M059J (cell line): ENCODE measurements at places on chromosomes 5 and 9.

GRCh38 chr9:125690679-125691078 is 16.3 kb downstream of the MAPKAP1 start:
- DNase-seq, result no peak

DNA sequence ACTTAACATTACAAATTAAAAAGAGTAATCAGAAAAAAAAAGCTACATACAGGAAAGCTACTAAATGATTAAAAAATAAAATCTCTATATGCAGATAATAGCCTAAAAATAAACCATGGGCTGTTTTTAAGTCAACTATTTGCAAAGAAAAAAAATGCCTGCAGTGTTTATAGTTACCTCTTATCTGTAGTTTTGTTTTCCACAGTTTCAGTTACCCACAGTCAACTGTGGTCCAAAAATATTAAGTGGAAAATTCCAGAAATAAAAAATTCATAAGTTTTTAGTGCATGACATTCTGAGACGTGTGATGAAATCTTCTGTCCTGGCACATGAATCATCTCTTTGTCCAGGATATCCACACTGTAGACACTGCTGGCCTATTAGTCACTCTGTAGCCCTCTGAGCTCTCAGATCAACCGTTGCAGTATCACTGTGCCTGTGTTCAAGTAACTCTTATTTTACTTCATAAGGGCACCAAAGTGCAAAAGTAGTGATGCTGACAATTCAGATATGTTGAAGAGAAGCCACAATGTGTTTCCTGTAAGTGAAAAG is 59.2 kb downstream of the PRELID2 start:
- peak; percentile 89 for DNase-seq

GRCh38 chr9:127455324-127455992 is 4.1 kb downstream of the LRSAM1 start:
- DNase-seq, result peak; percentile 16

- no peak for DNase-seq
Observed at GRCh38 chr5:177598477-177598876, 1.5 kb upstream of the B4GALT7 start.

GRCh38 chr5:77867194-77867691 is 91.1 kb upstream of the TBCA start:
- peak; percentile 28 for DNase-seq

DNA sequence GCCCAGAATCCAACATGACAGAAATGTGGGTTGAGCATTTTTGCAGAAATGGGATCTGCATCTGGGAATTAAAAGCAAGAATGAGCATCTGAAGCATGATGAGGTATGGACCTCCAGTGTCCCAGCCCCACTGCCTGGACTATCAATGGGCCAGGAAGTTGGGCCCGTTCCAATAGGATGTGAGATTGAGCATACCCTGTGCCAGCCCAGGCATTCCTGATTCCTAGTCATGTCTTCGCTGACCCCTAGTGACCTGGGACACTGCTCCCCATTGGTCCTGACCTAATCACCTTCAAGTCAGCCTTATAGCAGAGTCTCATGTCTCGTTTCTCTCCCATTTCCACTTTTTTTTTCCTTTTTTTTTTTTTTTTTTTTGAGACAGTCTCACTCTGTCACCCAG is 197.4 kb upstream of the IRX2 start:
- no peak for DNase-seq

DNA sequence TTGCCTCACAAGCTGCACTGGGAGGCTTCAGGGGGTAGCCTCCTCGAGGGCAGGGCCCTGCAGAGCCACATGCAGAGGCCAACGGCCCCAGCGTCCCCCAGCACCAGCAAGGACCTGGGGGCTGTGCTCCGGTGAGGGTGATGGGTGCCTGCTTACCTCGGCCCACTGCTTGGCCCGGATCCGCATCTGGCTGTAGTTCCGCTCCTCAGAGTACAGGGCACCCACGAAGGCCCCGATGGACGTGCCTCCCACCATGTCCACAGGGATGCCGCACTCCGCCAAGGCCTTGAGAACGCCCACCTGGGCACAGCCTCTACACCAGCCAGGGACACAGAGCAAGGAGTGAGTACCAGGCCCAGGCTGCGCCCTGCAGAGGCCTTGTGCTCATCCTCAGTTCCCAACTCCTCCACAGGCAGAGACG is 8.0 kb upstream of the NSMF start:
- no peak for DNase-seq

GRCh38 chr5:132690156-132690555 is 16.4 kb downstream of the IL4 start:
- DNase-seq, result no peak

DNA sequence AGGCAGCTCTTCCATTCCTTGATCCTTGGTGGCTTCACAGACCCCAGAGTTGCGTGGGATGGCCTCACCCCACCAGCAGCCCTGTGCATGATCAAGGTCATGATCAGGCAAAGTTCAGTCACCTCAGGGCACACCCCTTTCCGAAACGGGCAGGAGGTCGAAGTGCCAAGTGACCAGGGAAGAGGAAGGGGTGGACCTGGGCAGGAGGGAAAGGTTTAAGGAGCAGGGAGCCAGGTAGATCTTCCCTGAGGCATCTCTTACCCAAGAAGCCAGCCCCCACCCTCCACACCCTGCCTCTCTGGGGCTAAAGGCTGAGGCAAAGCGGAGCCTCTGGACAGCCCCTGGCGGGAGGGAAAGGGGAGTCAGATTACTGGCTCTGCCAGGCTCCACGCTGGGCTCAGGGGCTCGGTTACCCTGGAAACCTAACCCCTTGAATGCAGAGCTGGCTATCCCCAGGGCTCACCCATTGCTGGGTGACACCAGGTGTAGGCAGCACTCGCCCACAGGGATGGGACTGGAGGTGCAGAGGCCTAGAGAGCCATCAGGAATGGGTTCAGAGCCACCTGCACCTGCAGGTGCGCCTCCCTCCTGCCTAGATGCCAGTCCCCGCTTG is 3.6 kb downstream of the MGAT4B start:
- DNase-seq, result no peak

GRCh38 chr5:86999951-87000350 is 267.7 kb upstream of the RASA1 start:
- no peak for DNase-seq

GRCh38 chr5:84602371-84602771 is 217.7 kb upstream of the EDIL3 start:
- DNase-seq, result peak; percentile 10

GRCh38 chr9:4666042-4666699 is at the start of gene SPATA6L:
TSS of gene SPATA6L (minus strand) at chr9:4666480. CDS start at chr9:4666250, 230 bp downstream.
- DNase-seq, result peak; percentile 67

- DNase-seq, result peak; percentile 80
Observed at GRCh38 chr5:68544648-68545552, 329.3 kb downstream of the PIK3R1 start.

GRCh38 chr9:31304576-31304975 is 1079.9 kb upstream of the ACO1 start:
- DNase-seq, result peak; percentile 63

- DNase-seq, result no peak
Observed at GRCh38 chr9:3125602-3126405, 281.9 kb upstream of the PUM3 start.

GRCh38 chr9:134955801-134956200 is 38.1 kb upstream of the FCN1 start:
- DNase-seq, result no peak

- no peak for DNase-seq
Observed at GRCh38 chr5:2013301-2014057, 130.8 kb upstream of the IRX4 start.

DNA sequence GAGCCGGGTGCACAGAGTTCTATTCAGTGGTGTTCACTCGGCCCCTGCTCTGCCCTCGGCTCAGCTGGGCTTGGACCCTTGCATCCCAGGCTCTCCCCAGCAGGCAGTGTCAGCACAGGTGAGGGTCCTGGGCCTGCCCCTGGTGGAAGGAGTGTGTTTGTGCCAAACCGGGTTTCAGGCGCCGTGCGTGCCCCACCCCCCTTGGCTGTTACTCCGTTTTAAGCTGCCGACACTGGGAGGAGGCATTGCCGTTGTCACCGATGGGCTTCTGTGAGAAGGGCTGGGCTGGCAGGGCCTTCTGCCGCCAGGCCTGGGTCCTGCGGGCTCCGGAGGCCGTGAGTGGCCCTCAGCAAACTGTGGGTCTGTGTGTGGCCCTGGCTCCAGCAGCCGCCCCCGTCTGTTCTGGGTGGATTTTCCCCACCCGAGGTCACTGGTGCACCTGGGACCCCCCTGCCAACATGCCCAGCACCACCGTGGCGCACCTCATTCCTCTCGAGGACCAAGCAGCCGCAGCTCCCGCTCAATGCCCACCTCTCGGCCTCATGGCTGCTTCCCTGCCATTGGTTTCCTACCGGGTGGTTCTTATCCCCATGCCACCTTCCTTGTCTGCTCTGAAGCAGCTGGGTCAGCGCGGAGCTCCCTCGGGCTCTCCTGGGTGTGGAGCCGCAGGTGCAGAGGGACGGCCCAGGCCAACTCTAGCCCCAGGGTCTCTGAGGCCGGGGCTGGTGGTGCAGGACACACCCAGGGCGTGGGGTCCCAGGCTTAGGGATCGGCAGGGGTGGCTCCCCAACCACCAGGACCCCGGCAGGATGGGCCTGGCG is 44.3 kb upstream of the EXOC3 start:
- DNase-seq, result no peak

DNA sequence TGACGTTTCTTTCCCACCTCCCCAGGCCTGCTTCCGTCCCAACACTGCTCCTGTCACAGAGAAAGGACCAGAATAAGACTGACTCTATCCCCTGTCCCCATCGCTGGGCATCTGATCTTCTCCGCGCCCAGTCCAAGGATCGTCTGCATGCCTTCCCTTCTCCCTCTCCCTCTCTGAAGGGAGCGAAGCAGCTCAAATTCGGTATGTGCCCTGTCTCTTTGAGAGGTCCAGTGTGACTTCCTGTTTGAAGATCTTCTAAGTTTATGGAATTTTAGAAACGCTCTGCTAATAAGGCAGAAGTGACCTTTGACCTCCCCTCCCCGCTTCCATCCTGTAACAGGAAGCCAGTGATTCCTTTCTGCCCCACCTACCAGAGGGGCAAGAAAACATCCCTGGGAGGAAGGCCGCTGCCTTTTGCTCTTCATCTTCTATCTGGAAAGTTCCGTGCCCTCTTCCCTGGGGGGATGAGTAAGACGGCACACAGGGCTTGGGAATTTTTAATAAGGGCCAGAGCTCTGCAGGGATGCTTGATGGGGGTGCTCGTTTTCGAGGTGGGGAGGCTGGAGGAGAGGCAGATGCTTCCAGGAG is 40.7 kb upstream of the RNU6ATAC start:
- DNase-seq, result no peak

- no peak for DNase-seq
Observed at GRCh38 chr5:145246961-145247744, 588.0 kb downstream of the PRELID2 start.

GRCh38 chr5:95759634-95760033 is 28.5 kb downstream of the RHOBTB3 start:
- peak; percentile 85 for DNase-seq
